ENCODE measurements at places on chromosomes 1 and 21.

DNA sequence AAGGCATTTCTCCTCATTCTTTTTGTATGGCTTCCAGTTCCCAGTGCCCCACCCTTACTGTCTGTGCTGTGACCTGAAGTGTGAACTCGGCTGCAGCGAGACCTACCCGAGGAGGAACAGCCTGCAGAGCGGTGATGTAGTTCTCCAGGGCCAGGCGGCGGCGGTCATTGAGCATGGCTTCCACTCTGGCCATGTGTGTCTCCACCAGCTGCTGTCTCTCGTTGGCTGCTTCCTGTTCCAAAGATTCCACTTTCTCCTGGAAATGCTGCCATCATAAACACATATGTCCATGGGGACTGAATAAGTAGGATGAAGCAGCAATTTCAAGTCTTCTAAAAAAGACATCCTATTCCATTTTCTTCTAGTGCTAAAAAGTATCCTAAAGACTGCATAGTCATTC lies 195.6 kb downstream of the APP start:
- DNase-seq: no peak

DNA sequence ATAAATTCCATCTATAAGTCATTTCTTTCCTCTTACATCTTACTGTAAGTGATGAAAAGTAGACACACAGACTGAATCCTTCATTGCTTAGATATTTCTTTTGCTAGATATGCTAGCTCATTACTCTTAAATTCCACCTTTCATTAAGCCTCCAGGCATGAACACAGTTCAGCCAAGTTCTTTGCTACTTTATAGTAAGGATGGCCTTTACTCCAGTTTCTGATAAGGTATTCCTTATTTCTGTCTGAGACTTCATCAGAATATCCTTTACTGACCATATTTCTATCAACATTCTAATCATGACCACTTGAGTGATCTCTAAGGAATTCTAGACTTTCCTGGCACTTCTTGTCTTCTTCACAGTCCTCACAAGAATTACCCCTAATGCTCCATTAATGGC lies 191.7 kb upstream of the KCTD3 start:
- DNase-seq: no peak

DNA sequence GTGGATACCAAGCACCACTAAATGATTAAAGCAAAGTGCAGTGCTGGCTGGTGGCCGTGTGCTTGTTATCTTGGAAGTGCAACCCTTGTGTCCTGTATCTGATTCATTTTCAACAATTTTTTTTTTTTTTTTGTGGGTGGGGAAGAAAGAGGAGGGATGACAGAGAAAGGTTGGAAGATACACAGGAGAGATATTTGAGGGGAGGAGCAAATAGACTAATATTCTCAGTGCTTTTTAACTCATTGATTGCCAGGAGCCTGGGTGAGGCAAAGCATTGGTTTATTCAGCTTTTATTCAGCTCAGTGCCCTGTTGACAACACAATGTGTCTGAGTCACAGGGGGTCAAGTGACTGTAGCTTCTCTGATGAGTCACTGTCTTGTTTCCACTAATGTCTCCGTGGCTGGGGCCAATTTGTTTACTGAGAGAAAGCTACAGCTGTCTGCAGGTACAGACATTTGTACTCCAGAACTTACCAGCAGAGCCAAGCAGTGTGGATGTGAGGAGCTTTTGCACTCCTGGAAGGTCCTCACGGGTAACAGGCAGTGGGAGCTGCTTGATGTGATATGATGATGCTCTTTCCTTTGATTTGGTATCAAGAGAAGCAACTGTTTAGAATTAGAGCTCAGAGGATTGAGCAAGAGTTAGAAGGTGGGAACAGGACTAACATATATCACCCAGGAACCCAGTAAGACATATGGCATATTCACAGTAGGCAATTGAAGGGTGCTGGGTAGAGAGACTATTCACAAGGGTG lies 23.6 kb upstream of the DNM3 start:
- peak; percentile 75 for DNase-seq

DNA sequence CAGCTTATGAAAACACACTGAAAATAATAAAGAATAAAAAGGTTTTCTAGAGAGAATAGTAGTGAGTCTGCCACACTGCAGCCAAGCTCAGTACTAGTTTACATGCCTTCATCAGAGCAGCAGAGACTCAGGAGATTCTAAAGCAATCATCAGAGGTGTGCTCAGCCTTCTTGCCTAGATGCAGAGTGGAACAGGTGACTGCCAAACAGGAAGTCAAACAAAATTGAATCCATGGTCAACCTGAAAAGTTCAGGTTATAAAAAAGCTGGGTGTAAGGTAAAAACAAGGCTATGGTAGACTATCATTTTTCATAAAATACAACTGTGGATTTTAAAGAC lies 165.3 kb upstream of the C1orf105 start:
- DNase-seq: no peak

- peak; percentile 74 for DNase-seq
These were observed 8.0 kb upstream of the MACF1 start for GRCh38 chr1:39196244-39197215.

DNA sequence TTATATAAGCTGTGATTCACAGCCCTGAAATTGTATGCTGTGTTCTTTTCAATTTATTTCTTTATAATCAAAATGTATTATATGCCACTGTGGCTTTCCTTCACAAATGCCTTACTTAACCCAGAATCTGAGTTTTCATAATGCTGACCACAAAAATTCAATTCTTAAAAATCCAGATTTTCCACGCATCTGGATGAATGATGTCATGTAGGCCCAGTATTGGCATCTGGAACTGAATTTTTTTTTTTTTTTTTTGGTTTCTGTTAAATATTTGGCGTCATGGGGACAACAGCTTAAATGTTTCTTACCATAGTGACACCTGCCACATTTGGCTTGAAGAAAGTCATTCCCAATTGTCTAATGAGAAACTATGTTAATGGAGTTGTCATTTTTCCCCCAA lies 296.8 kb downstream of the TM2D1 start:
- no peak for DNase-seq

- DNase-seq: peak; percentile 98
These were observed 25.1 kb downstream of the C1orf116 start for GRCh38 chr1:207007352-207008033.

DNA sequence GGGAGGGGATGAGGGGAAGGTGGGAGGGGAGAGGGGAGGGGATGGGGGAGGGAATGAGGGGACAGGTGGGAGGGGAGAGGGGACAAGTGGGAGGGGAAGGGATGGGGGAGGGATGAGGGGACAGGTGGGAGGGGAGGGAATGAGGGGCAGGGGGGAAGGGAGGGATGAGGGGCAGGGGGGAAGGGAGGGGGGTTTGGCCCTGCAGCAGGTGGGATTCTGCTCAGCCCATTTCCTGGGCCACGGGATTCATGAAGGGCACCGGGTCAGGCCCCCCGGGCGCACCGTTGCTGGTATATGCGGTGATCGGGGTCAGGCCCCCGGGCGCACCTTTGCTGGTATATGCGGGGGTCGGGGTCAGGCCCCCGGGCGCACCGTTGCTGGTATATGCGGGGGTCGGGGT lies 15.1 kb upstream of the SAMD11 start:
- no peak for DNase-seq
